Effector CD4-positive, alpha-beta T cell (primary cell): ENCODE measurements at places on chromosomes 7 and 10.

DNA sequence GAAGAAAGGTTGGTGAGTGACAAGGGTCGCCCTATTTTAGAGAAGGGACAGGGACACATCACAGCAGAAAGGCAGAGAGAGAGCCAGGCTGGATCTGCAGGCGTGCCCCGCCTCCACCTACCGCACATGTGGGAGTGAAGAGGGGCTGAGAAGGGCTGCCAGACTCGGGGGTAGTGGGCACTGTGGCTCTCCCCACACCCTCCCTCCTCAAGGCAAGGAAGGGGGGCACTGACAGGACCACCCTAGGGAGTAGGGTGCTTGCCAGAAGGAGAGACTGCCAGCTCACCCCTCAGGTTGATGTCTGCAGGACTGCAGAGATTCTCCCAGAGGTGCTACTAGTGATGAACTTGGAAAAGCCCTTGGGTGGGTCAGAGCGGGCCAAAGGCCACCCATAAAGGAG is 62.8 kb upstream of the ZRANB1 start:
- DNase-seq, result no peak

DNA sequence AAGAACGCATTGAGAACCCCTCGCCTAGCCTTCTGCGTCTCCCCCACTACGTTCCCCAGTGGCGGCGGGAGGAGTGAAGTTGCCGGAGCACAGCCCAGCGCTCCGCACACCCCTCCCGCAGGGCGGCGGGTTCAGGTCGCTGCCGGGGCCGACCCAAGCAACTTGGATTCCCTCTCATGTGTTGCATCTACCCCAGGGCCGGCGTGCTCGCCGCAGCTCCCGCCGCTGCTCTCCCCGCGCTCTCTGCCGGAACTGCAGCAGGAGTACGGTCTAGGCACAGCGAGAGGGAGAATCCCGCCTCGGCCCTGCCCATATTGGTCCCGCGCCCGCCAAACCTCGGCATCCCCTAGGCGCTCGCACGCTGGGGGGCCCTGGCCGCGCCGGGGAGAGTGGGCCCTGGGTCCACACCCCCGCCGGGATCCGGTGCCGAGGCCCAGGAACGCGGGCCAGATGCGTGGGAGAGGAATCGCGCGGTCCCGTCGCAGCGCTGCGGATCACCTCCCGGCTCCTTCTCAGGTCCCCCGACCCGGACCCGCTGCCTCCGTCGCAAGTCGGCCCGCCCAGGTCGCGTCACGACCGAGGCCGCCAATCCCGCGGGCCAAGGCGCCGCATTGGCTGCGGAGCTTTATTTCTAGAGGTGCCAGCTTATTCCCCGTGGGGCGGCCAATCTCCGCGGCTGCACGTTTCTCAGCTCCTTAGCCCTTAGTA is 648 bp upstream of the TMEM243 start:
- DNase-seq, result peak; percentile 77

- DNase-seq, result no peak
Observed at GRCh38 chr7:48933549-48934085, 9.3 kb downstream of the CDC14C start.

GRCh38 chr10:109929501-109930219 is 6.3 kb upstream of the XPNPEP1 start:
- no peak for DNase-seq

GRCh38 chr7:129644634-129645230 is 33.2 kb downstream of the NRF1 start:
- no peak for DNase-seq

DNA sequence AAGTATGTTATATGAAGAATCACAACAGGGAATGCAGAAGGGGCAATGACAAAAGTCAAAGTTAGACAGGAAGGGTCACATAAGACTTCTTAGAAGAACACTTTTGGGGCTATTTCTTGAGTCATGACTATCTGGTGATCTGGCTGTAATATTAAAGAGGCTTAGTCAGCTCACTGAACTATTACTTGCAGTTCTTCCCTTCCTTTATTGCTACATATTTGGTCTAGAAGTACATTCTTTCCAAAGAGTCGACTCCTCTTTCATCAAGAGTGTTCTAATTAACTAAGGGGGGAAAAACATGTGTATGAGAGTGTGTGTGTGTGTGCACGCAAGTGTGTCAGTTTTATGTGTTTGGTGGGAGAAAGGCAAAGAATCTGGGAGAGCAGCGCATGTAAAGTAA is 247.3 kb upstream of the LRRTM3 start:
- no peak for DNase-seq
